ENCODE measurements at places on chromosomes 1 and 21.

DNA sequence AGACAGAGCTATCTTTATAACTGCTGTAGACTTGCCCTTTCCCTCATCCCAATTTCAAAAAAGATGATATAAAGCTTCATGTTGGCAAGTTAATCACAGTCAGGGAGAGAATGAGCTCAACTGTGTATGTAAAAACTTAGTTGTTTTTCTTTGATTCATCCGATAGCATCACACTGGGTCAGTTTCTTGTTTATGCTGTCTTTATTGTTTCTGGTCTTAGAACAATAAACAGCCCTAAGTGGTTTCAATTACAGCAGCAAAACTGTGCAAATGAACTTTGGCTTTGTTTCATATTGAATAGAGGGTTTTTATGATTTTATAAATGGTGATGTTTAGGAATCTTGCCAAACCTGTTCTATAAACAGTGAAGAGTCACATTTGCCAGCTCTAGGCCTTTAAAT, 423.8 kb upstream of the CXADR start:
- no peak for DNase-seq

DNA sequence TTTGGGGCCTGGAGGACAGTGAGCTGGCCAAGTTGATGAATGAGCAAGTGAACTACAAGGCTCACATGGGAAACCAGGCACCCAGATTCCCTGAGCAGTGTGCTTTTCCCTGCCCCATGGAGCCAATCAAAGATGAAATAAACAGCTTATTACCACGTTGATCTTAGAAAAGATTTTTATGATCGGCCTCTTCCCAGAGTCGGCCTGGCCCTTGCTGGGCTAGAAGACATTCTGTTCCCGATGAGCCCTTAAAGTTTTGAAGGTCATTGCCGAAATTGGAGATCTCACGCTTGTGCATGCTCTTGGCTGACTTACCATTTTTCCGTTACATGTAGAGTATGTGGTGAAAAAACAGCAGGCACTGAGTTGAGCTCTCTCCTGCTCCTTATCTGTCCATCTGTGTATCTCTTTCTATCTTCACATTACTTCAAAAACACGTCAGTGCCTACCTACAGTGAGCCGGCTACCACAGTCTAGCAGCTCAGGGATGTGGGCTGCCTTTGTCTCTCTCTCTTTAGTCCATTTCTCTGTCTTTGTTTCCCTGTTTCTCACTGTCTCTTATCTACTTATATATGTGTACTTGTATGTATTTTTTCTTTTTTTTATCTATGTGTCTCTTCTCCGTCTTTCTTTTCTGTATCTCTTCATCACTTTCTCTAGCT, 248.8 kb upstream of the USP24 start:
- no peak for DNase-seq

DNA sequence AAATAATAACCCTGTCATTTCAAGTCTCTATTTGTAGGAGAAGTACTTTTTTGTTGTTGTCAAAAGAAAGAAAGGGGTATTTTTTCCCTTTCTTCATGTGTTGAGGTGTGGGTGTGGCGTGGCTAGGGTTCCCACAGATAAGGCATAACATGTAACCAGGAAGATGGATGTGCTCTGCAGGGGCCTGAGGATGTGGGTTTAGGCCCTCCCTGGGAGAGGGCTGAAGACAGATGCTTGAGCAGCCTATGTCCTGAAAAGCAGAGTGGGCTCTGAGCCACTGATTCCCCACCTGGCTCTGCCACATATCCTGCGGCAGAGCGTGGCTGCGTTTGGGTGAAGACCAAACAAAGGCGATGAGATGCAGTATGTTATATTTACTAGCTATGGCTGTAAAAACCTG, 13.9 kb upstream of the ADAR start:
- DNase-seq = no peak

- DNase-seq = peak; percentile 52
Observed at GRCh38 chr1:89615676-89616598, 17.0 kb upstream of the LRRC8C start.

DNA sequence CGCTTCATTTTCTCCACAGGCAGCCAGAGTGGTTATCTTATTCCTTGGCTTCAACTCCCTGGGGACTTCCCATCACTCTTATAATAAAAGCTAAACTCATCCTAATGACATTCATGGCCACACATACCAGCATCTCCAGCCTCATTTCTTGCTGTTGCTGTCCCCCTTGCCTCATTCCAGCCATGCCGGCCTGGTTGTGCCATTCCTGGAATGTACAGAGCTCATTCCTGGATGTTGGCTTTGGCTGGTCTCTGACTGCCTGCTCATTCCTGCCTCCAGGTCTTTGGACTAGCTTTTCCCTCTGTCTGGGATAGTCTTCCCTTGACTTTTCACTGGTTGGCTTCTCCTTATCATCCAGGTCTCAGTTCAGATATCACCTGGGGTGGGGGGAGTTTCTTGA, 2.4 kb upstream of the PEF1 start:
- DNase-seq = no peak

- peak; percentile 76 for DNase-seq
Observed at GRCh38 chr1:27630859-27631491, 4.0 kb downstream of the FGR start.

GRCh38 chr1:167795810-167796740, 74.3 kb downstream of the MPZL1 start:
- DNase-seq = no peak

DNA sequence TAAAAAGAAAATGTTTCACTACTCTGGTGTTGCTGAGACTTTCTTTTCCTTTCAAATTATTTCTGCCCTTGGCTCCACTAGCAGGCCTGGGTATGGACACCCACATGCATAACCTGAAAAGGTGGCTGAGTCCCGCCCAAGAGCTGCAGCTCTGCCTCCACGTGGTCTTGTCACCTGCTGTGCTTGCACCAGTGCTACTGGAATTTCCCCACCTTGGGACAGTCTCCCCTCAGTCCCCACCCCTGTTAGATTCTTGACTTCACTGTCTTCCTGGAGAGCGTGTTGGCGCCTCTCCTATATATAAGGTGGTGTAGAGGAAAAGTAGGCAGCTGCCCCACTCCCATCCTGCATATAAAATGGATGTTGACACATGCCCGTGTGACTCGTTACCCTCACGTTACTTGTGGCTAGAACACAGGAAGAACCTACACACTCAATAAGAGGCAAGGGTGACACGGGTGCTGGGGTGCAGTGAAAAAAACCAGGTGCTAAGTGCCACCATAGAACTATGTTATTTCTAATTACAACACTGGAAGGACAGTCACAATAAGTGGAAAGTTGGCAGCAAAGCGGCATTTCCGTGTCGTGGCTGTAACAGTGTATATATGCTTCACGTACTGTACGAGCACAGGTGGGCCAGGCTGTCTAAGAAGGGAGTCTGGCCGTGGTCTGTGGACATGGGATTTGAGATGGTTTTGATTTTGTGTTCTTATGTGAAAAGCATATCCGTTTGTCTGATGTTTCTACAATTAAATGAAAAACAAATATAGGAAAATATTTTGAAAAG, 61.0 kb downstream of the POFUT2 start:
- DNase-seq = peak; percentile 27

GRCh38 chr1:24735156-24735508, 10.1 kb upstream of the CLIC4 start:
- DNase-seq = no peak

DNA sequence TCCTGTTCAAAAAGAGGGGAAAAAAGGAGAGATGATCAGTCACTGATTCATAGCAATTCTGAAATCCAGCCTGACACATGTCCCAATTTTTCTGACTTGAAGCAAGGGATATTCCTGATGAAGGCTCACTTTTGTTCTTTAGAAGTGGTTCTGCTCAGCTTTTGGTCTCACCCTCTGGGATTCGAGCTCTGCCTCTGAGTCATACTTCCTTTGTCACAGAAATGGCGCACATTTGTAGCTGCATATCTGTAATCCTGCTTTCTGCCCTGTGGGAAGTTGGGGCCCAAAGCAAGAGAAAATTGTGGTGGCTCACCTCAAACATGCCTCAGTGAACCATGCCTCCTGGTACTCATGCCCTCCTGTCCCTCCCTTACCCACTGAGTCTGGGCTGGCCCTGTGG, 22.3 kb upstream of the FAM78B start:
- DNase-seq = peak; percentile 15

GRCh38 chr21:39531064-39531463, 79.3 kb downstream of the SH3BGR start:
- no peak for DNase-seq

GRCh38 chr1:214005708-214006107, 17.9 kb downstream of the PROX1 start:
- DNase-seq = no peak

- DNase-seq = no peak
Observed at GRCh38 chr1:204873176-204873575, 2.5 kb downstream of the NFASC start.
